H1 (cell line): ENCODE measurements at places on chromosomes 6 and 20. TPM values are rescaled to one million over a fixed set of nuclear protein-coding genes. Genes with fewer than 3 reads are reported as not detected.
A peak's percentile ranks its signal among the peaks of the same experiment; 100 is the strongest.

GRCh38 chr20:25587536-25587935 lies 2.2 kb upstream of the NINL start:
- DNase-seq: no peak
- no peak overlapping the region for H3K27ac ChIP-seq
- no peaks in the 10 kb centered on the region for H3K4me1 ChIP-seq

DNA sequence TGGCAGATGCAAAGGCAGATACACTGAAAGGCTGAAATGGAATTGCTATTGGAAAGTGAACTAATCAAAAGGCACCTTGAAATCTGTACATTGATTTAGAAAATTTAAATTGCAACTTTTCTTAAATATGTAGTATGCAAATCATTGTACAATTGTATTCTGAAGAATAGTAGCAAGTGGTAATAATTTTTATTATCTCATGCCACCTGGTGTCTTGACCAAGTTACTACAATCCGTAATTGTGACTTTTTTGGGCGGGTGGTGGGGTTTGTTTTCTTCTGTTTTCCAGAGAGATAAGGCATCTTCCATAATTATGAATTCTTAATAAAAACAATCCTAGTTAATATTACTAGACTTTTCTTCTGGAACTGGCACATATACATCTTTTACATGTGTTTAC lies 12.5 kb upstream of the BCKDHB start:
- no peak overlapping the region for H3K4me3 ChIP-seq
- no peaks in the 10 kb centered on the region for H3K36me3 ChIP-seq
- no peak overlapping the region for H3K27ac ChIP-seq
- no peak for DNase-seq

- peaks cover 2% of the 10 kb centered on the region for H3K4me1 ChIP-seq
- no peak for DNase-seq
- H3K36me3 ChIP-seq: no peaks in the 10 kb centered on the region
- no peak overlapping the region for H3K27ac ChIP-seq
Measured at GRCh38 chr6:389622-390021, 1.9 kb upstream of the IRF4 start.

DNA sequence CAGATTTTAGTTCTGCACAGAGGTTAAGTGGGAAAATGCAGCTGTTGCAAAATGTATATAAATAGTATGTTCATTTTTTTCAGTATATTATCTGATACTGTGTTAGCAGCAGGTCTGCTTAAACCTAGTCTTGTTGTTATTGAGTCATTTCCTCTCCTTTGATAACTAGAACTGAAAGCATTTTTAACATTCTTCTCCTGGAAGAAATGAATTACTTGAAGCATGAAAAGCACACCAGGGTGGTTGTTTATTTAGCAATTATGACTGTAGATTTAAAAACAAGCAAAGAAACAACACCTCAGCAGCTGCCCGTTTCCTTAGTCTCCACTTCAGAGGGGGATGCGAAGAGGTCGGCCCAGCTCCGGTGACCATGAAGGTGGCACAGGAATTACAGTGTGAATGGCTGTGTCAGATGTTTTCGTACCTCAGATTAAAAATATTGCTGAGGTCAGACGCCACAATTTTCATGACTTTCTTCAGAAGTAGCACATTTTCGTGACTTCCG lies 53.5 kb downstream of the GOPC start:
- H3K36me3 ChIP-seq: peaks cover 3% of the 10 kb centered on the region; the same call in 1 of the 2 replicates
- H3K27me3 ChIP-seq: no peaks in the 10 kb centered on the region
- DNase-seq: no peak
- H3K27ac ChIP-seq: no peak overlapping the region

GRCh38 chr20:7850775-7851490 lies 89.3 kb downstream of the HAO1 start:
- H3K4me3 ChIP-seq: no peak overlapping the region
- H3K27me3 ChIP-seq: no peaks in the 10 kb centered on the region
- no peak for DNase-seq
- H3K36me3 ChIP-seq: no peaks in the 10 kb centered on the region

DNA sequence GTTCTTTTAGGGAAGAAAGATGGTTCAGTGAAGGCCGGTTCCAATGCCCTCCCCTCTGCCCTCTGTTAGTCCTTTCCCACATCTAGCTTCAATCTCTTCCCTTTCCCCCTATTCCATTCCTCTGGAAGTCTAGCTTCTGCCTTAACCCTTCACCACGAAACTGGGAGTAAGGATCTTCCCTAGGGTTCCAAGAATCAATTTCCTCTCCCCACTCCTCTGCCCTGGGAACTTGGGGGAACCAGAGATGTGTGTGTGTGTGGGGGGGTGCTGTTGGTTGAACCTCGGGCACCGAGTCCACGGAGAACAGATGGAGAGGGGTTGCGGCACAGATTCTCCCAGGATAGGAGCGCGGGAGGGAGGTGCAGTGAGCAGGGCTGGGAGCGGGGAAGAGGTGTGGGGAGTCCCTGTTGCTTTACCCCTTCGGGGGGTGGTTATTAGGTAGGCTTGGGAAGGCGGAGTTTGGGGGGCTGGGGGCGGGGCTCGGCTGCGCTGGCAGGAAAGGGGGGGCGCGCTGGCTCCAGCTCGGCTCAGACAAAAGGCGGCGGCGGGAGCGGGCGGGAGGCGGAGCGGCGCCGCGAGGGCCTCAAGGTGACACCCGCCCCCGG lies at the start of gene TMEM151B:
Gene TMEM151B (plus strand): TSS at position 530 of the 605 bp plus-strand sequence. CDS start 293 bp downstream, outside the sequence.
- DNase-seq: no peak
- peaks cover 12% of the 10 kb centered on the region for H3K4me1 ChIP-seq
- H3K36me3 ChIP-seq: peaks cover 9% of the 10 kb centered on the region
- H3K27me3 ChIP-seq: no peaks in the 10 kb centered on the region
- H3K27ac ChIP-seq: no peak within 1 kb of the TSS
- H3K4me3 ChIP-seq: peak within 1 kb of the TSS; percentile 47

DNA sequence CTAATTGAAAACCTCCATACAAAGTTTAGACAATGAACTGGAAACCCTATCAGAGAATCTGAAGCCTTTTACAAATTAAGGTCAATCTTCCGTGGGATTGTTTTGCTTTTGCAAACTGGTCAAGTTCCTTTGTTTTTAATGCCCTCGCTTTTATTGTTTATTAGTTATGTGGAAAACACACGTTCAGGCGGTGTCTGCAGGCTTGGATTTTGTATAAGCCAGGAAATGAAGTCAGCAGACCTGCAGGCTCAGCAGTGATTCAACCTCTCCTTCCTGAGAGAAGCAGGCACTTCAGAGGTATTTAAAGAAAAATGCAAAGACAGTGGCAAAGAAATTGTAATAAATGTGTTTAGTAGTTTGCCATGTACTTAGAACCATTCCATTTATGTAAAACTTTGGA lies 103.4 kb upstream of the PDE10A start:
- H3K4me3 ChIP-seq: no peak overlapping the region
- no peak for DNase-seq
- no peak overlapping the region for H3K27ac ChIP-seq
- no peaks in the 10 kb centered on the region for H3K4me1 ChIP-seq
- no peaks in the 10 kb centered on the region for H3K27me3 ChIP-seq

- H3K36me3 ChIP-seq: no peaks in the 10 kb centered on the region
- no peaks in the 10 kb centered on the region for H3K4me1 ChIP-seq
- H3K4me3 ChIP-seq: no peak overlapping the region
- no peak overlapping the region for H3K27ac ChIP-seq
- H3K27me3 ChIP-seq: no peaks in the 10 kb centered on the region
- no peak for DNase-seq
Measured at GRCh38 chr6:4560221-4561077, 215.8 kb upstream of the CDYL start.

- H3K4me3 ChIP-seq: no peak overlapping the region
- no peaks in the 10 kb centered on the region for H3K36me3 ChIP-seq
- no peak for DNase-seq
- no peaks in the 10 kb centered on the region; the same call in 1 of the 2 replicates for H3K4me1 ChIP-seq
- H3K27me3 ChIP-seq: no peaks in the 10 kb centered on the region
- no peak overlapping the region for H3K27ac ChIP-seq
Measured at GRCh38 chr6:39075010-39075686, 26.6 kb downstream of the GLP1R start.

DNA sequence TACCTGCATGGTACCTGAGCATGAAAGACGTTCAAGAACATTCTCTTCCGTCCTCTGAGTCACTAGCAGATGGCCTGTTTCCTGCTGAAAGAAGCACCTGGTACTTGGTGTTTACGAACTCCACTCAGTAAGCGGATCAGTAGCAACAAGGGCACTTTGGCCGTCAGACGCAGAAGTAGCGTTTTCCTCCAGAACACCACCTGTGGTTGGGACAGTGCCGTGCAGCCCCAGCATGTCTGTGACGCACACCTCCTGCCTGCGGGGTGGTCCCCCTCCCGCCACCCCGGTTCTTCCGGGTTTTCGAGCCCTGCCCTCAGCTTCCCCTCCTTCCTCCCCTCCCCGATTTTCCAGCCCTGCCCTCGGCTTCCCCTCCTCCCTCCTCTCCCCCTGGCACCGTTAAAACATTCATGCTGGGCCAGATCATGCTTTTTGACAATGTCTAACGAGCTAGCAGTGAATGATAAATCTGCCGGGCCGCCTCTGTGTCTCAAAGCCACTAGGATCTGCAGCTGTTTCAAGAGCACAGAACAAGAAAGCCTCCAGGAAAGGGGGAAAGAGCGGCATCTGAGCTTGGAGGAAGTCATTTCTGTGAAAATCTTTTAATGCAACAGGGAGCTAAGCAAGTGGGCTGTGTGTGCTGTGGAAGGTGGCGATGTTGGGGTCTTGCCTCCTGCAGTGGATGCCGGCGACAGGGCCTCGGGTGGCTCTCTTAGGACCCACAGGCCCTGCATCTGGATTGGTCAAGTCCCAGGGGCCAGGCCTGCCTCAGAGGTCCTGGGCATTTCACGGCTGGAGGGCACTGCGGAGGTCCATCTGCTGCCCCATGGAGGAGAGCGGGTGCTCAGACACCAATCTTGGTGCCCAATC lies 207.9 kb downstream of the ERMARD start:
- no peak overlapping the region for H3K4me3 ChIP-seq
- no peak overlapping the region for H3K27ac ChIP-seq
- peak; percentile 41 for DNase-seq
- H3K4me1 ChIP-seq: no peaks in the 10 kb centered on the region
- peaks cover 16% of the 10 kb centered on the region for H3K27me3 ChIP-seq

DNA sequence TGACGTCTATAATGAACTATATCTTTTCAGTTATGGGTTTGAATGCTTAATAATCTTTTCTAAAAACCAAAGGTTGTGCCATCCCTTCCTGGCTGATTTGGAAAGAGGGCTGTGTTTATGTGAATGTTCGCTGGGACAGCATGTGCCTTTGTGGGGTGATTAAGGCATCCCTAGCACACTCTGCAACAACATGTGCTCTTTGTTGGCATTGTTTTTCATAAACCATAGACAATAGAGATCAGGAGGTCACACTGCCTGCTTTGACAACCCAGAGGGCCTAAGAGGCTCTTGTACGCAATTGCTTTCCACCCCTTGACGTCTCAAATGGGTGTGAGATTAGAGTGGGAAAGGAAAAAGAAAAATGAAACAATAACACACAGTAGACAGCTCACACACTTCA lies 116.0 kb downstream of the LRRC1 start:
- no peak overlapping the region for H3K4me3 ChIP-seq
- no peak overlapping the region for H3K27ac ChIP-seq
- DNase-seq: no peak
- H3K27me3 ChIP-seq: no peaks in the 10 kb centered on the region

GRCh38 chr6:75147512-75147911 lies 58.3 kb downstream of the COL12A1 start:
- no peak overlapping the region for H3K27ac ChIP-seq
- H3K36me3 ChIP-seq: no peaks in the 10 kb centered on the region
- DNase-seq: no peak
- H3K27me3 ChIP-seq: no peaks in the 10 kb centered on the region; the same call in 1 of the 2 replicates

DNA sequence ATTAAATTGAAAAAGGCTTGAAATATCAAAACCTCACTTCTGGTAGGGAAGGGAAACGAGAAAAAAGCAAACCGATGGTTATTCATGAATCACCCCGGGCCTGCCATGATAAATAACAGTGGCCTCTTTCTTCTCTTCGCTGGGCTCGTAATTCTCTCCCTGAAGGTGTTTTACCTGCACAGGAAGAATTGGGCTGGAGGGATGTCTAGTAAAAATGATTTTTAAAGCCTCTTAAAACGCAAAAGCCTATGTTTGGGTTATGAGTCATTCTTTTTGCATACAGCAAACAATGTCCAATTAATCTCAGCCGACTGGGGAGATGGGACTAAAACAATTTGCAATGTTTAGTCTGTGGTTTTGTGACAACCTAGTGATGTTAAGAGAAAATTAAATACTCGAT lies 16.8 kb downstream of the LINC00237 start:
- H3K4me1 ChIP-seq: peaks cover 3% of the 10 kb centered on the region; the same call in 1 of the 2 replicates
- no peaks in the 10 kb centered on the region for H3K27me3 ChIP-seq
- no peak overlapping the region for H3K4me3 ChIP-seq

GRCh38 chr6:11386323-11386722 lies 151.2 kb upstream of the TMEM170B start:
- H3K4me3 ChIP-seq: no peak overlapping the region
- no peak for DNase-seq
- no peaks in the 10 kb centered on the region for H3K36me3 ChIP-seq
- no peaks in the 10 kb centered on the region for H3K27me3 ChIP-seq
- H3K27ac ChIP-seq: no peak overlapping the region
- no peaks in the 10 kb centered on the region for H3K4me1 ChIP-seq

DNA sequence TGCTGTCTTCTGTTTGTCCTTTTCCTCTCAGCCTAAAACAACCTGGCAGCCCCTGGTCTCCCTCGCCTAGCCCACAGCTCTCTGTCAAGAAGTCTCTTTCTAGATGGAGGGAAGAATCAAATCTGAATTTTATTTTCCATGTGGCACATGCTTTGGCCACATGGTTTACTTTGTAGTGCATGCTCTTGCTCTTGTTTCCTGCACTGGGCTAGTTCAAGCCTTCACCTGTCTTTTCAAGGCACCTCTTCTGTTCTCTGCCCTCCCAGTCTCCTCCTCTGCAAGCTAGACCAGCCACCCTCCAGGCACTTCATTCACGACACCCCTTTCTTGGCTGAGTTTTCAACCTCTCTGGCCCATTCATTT lies 7.6 kb downstream of the PPP1R14C start:
- no peak overlapping the region for H3K27ac ChIP-seq
- peaks cover 16% of the 10 kb centered on the region for H3K27me3 ChIP-seq
- no peaks in the 10 kb centered on the region for H3K36me3 ChIP-seq
- no peak overlapping the region for H3K4me3 ChIP-seq

- H3K4me3 ChIP-seq: no peak overlapping the region
- no peak overlapping the region for H3K27ac ChIP-seq
Measured at GRCh38 chr6:17033746-17034145, 68.1 kb upstream of the STMND1 start.

The MEI4 gene
- 0.05 TPM in 2 replicates for polyA plus RNA-seq

The PDE10A gene
- 1.1 TPM in 2 replicates for polyA plus RNA-seq

The PTCHD4 gene
- 0.11 and 0.17 TPM in 2 replicates for polyA plus RNA-seq

The ABHD16A gene
- 40.2 and 49.6 TPM in 2 replicates for polyA plus RNA-seq

The COL9A1 gene
- polyA plus RNA-seq: 7.9 and 10.7 TPM in 2 replicates

The HRH3 gene
- polyA plus RNA-seq: 2.0 and 3.1 TPM in 2 replicates

The SLC52A3 gene
- polyA plus RNA-seq: 2.3 and 4.2 TPM in 2 replicates

The OR2H2 gene
- not detected in 2 replicates for polyA plus RNA-seq
